AG09309 (cell line): ENCODE measurements at places on chromosomes 12 and 14.

- DNase-seq: peak; percentile 49
Observed at GRCh38 chr14:57871459-57872080, 5.7 kb upstream of the SLC35F4 start.

DNA sequence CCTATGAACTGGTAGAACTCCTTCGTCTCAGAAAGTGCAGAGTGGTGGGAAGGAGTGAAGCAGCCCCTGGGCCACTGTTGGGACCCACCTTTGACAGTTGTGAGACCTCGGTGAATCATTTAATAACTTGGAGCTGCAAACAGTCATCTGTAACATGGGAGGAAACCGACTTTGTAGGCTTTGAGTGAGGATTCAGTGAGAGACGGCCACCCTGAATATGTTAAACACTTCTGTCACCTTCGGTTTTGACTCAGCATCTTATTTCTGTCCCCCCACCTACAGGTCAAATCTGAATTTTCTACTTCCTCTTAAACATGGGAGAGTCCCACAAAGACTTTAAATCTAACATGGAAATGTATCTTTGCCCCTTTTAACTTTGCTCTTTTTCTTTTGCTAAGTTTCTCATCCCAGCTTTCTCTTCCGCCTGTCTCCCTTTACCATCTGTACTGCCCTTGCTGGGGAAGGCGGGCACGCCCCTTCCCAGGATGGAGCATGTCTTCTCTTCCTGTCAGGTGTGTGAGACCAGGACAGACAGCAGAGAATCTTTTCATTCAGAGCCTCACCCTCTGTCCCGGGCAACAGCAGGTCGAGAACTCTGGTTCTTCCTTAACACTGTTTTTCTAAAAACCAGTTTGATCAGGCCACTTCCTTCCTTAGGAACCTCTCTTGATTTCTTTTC, 37.1 kb downstream of the ZC3H14 start:
- no peak for DNase-seq

GRCh38 chr12:50022903-50023302, 2.4 kb downstream of the RACGAP1 start:
- DNase-seq: no peak

DNA sequence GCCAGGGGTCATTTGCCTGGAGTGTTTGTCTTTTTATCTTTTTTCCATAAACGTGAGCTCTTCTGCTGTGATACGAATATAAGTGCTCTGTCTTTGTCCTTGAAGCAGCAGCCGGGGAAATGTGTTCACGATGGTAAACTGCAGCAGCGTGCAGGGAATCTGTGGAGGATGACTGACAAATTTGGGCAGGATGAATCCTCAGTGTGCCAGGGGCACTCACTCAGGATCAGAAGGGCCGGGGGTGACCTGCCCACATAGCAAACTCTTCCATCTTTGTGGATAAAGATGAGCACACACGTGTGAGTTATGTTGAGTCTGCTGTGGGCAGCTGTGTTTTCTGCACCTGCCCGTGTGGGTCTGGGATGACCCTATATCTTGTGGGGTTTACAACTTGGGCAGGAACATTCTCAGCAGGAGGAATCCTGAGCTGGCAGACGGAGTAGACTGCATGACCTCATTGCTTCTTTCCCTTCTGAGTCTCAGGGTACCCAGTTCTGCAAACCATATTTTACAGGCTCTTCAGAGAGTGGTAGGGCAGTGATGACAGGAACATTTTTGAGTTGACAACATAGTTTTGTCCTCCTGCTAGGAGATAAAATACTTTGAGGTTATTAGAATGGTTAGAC, 711 bp downstream of the ANO4 start:
- no peak for DNase-seq

GRCh38 chr12:92007787-92008186, 137.9 kb downstream of the BTG1 start:
- DNase-seq: no peak

DNA sequence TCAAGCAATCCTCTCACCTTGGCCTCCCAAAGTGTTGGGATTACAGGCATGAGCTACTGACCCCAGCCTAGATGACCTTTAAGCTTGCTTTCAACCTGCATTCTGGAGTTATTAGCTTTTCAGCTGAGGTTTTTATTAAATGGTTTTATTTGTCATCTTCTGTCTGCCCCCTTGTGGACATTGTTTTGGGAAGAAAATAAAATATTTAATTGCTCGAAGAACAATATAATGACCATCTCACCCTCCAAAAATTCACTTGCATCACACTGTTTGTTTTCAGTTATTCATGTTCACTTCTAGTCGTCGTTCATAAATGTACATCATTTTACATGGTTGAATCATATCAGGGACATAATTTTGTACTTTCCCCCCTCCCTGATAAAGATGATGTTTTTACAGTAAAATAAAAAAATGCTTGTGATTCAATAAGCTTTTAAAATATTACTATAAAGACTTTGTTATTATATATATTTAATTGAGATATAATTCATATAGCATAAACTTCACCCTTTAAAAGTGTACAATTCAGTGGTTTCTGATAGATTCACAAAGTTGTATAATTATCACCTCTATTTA, 10.1 kb upstream of the SPATS2 start:
- no peak for DNase-seq

- peak; percentile 11 for DNase-seq
Observed at GRCh38 chr14:24411443-24412389, 12.9 kb downstream of the NYNRIN start.

- DNase-seq: no peak
Observed at GRCh38 chr14:27612121-27612520, 1014.3 kb upstream of the NOVA1 start.

GRCh38 chr14:54275997-54276725, 120.6 kb upstream of the CDKN3 start:
- DNase-seq: no peak

DNA sequence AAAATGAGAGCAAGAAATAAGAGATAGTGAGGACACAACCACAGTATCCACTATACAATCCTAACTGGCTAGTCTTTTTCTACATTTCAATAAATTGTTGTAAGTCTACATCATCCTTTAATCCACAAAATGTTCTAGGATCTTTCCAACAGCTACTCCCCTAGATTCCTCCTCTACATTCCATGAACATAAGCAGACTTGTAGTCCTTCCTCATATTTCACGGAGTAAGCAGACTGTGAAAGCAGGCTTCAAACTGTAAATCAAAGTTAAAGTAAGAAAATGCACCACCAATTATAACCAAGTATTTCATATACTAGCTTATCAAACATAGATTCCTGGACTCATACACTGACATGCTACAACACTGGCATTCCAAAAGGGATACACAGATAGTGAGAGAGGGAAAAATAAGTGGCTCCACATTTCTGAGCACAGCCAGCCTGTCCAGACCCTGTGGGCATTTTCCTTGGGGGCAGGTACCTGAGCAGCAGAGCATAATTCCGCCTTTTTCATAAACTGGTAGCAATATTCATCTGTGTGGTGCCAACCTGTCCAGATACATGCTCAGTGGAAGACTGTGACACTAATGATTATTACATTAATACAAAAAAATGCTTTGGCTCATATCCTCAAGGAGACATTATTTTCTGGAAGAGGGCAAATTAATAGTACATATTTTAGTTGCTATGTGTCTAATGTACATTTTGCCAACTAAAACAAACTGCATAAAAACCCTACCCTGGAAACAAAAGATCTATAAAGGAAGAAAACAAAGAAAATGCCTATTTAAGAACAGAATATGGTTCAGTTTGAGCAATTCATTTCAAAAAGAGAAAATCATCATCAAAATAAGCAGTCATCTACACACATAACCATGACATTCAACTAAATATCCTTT, 113.3 kb upstream of the FSCB start:
- DNase-seq: no peak

- peak; percentile 18 for DNase-seq
Observed at GRCh38 chr12:120684523-120684932, 2.4 kb upstream of the MLEC start.

DNA sequence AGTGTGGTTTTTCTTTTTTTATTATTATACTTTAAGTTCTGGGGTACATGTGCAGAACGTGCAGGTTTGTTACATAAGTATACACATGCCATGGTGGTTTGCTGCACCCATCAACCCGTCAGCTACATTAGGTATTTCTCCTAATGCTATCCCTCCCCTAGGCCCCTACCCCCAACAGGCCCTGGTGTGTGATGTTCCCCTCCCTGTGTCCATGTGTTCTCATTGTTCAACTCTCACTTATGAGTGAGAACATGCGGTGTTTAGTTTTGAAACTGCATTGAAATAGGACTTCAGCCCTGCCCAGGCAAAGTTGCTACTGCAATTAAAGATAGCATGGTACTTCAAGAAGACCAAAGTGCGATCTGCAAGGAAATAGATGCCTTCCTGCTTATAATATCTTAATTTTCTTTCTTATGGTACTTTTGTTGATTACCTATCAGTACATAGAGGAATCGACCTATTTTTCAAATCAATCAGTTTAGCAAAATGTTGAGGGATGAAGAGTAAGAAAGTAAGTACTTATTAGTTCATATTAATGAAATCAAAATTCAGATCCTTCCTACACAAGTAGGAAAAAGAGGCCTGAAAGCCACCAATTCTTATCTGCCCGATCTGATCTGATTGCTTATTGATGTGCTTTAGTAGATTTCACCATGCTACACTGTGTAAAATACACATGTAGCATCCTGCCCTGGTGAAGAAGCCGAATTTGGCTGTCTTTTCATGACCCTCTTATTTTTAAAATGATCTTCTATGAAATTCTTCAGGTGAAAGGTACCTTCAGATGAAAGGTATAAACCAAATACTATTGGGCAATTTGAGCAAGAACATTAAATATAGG, 1.6 kb downstream of the LTA4H start:
- DNase-seq: no peak

DNA sequence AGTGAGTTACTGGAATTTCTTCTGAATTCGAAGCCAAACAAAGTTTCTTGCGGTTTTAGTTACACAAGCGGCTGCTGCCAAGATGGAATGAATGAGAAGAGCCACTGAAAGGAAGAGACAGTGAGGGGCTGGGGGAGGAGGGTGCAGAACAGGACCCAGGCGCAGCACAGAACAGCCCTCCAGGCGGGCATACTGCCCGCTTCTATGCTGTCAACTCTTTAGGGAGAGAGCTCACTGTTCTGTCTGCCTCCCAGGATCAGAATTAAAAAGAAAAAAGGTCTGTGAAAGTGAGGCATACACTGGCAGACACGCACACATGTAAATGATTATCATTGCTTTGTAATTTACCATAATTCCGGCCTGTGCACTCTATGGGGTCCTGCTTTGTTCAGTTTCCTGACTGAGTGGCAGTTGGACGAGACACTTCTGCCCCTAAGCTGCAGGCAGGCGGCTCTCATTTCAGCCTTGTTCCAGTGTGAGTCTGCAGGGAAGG, 231.6 kb downstream of the CACNA1C start:
- no peak for DNase-seq

- no peak for DNase-seq
Observed at GRCh38 chr12:109255377-109255776, 53.7 kb downstream of the FOXN4 start.

DNA sequence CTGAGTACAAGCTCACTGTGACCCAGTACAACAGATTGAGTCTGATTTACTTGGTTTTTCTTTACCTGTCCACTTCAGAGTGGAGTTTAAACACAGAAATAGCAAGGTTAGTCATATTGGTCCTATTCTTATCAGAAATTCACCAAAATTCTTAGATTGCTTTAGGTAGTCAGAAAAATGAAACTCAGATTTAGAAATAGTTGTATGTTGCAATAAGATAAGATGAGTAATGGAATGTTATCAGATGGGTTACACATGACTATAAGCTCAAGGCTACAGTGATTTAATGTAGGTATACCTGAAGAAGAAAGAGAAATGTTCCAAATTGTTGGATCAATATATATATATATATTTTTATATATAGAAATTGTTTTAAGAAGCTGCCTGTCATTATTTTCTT, 524.1 kb downstream of the LRFN5 start:
- DNase-seq: no peak

DNA sequence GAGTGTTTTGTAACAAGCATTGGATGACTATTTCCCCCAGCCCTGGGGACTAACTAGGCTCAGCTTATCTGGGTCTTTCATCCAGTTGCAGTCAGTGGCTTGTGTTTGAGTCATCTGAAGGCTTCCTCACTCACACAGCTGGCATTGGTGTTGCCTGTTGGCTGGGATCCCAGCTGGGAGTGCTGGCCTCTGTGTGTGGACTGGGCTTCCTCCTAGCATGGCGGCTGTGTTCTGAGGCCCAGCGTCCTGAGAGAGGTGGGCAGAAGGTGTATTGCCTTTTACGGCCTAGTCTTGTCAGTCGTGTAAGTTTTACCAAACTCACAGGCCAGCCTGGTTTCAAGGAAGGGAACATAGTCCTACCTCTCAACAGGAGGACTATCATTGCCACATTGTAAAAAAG, 28.3 kb upstream of the PPP2R5C start:
- DNase-seq: peak; percentile 20

GRCh38 chr14:37253905-37254304, 56.2 kb downstream of the MIPOL1 start:
- DNase-seq: peak; percentile 29

DNA sequence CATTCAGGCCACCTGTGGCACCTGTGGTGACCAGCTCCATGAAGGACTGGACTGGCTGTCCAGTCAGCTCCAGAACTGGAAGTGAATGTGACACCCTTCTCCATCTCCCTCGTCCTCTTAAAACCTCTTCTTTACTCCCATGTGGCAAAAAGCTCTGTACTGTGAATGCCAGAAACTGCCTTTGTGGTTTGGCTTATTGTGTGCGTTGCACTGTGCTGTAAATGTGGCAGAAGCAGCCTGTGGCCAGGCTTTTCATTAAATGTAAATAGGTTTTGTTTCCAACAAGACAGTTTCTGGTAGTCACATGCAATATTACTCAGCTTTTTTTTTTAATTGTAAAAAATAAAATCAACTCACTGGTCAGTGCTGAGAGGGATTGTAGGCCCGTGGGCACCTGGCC, 453.7 kb downstream of the ATP23 start:
- DNase-seq: no peak

GRCh38 chr12:25690996-25691864, 138.1 kb upstream of the LMNTD1 start:
- no peak for DNase-seq

DNA sequence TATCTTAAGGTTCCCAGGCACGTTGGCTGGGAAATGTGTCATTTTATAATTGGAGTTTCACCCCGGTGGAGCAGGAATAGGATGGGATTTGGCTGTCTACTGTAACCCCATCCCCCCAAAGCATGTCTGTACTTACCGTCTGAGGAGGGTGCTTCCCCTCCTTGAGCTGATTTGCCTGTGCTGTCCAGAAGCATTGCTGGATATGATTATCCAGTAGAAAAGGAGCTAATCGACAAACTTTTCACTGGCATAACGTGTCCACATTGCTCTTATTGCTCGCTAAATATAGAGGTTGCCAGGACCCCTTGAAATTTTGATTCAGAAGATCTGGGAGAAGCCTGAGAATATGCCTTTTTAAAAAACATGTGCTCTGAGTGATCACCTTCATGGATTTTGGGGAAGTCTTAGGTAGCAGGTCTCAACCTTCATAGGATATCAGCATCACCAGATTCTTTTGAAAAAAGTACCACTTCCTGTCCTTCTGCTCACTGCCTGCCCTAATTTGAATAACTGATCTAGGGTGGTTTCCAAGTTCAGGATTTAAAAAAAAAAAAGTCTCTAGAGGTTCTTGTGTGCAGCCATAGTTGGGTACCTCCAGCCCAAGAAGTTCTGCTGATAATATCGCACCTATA, 80.4 kb upstream of the KCNA1 start:
- no peak for DNase-seq

- DNase-seq: no peak
Observed at GRCh38 chr12:123061441-123062205, 81.1 kb downstream of the ARL6IP4 start.
